ENCODE measurements at places on chromosomes 3 and 15. TPM values are rescaled to one million over a fixed set of nuclear protein-coding genes. Genes with fewer than 3 reads are reported as not detected.

Gene GPR62
- 0.09 TPM for total RNA-seq

Gene LYZL4
- not detected for total RNA-seq

Gene CCDC54
- total RNA-seq, result not detected

DNA sequence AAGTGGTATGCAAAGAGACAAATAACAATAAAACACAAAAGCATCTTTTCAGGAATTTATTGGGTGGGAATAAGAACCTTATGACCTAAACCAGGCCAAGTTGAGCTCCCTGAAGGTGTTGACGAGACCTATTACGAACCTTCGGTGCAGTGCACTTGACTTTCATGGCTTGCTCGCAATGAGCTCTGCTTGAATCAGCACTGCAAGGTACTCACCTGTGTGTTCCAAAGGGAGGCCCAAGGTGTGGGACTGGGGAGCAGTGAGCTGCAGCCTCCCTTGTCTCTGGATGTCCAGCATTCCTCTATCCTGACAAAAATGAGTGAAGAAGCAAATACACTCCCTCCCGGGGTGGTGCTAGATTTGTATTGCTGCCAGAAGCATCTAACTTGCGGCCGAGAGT lies at the start of gene MDFIC2:
Gene MDFIC2 (minus strand): TSS at position 303 of the 400 bp plus-strand sequence. CDS start 665 bp downstream, outside the sequence.
- H3K27ac ChIP-seq, result no peak within 1 kb of the TSS
- no peaks in the 10 kb centered on the region for H3K27me3 ChIP-seq
- no peak for DNase-seq
- H3K36me3 ChIP-seq, result no peaks in the 10 kb centered on the region
- no peak within 1 kb of the TSS for H3K4me3 ChIP-seq

DNA sequence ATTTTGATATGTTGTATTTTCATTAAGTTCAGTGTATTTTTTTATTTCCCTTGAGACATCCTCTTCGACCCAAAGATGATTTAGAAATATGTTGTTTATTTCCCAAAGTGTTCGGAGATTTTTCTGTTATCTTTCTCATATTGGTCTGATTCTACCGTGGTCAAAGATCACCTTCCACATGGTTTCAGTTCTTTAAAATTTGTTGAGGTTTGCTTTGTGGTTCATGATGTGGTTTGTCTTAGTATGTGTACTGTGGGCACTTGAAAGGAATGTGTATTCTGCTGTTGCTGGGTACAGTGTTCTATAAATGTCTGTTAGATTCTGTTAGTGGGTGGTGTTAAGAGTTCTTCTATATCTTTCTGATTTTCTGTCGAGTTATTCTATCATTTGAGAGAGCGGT lies 103.4 kb upstream of the FHIT start:
- H3K27me3 ChIP-seq, result no peaks in the 10 kb centered on the region
- no peaks in the 10 kb centered on the region for H3K4me1 ChIP-seq
- no peak overlapping the region for H3K4me3 ChIP-seq

GRCh38 chr3:36317915-36318314 lies 62.4 kb upstream of the STAC start:
- DNase-seq, result no peak
- no peak overlapping the region for H3K4me3 ChIP-seq
- H3K36me3 ChIP-seq, result no peaks in the 10 kb centered on the region
- no peak overlapping the region for H3K27ac ChIP-seq
- H3K27me3 ChIP-seq, result no peaks in the 10 kb centered on the region
- no peaks in the 10 kb centered on the region for H3K4me1 ChIP-seq

DNA sequence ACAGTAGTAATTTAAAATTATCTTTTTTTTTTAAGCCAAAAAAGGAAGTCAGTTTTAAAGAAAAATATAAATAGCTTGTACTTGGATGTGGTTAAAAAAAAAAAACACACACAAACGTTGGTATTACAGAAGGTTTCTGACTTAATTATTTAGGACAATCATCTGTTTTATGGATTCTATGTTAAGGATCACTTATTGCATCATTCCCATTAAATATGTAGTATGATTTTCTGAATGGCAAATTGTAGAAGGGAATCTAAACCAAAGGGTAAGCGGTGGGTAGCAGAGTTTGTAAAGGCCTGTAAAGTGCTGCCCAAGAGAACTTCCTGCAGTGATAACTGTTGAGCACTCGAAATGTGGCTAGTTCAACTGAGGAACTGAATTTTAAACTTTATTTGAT lies 8.0 kb downstream of the SENP2 start:
- H3K36me3 ChIP-seq, result peaks cover 3% of the 10 kb centered on the region
- no peak for DNase-seq
- no peaks in the 10 kb centered on the region for H3K4me1 ChIP-seq
- no peak overlapping the region for H3K4me3 ChIP-seq

- no peaks in the 10 kb centered on the region for H3K4me1 ChIP-seq
- no peaks in the 10 kb centered on the region for H3K27me3 ChIP-seq
- H3K4me3 ChIP-seq, result no peak overlapping the region
- DNase-seq, result no peak
- H3K36me3 ChIP-seq, result no peaks in the 10 kb centered on the region
Measured at GRCh38 chr3:13069495-13069894, 3.7 kb downstream of the IQSEC1 start.

DNA sequence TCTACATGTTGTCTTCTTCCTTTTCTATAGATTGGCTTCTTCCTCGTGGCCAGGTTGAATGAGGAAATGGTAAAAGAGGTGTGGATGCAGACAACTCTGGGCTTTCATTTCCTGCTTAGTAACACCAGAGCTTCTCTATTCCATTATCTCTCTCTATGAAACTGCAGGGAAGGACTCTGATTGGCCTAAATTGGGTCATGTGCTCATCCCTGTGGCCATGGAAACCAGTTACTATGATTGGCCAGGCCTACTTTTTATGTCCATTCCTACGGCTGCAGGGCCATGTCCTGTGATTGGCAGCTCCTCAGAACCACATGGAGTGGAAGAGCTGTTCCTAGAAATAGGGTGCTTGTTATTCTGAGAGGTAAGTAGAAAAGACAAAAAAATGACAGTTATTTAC lies 486.9 kb upstream of the ADAMTS9 start:
- no peak for DNase-seq
- no peaks in the 10 kb centered on the region for H3K36me3 ChIP-seq
- peak overlapping the region; percentile 11 for H3K27ac ChIP-seq
- no peaks in the 10 kb centered on the region for H3K27me3 ChIP-seq

GRCh38 chr3:138459619-138460535 lies 25.5 kb downstream of the ESYT3 start:
- no peak overlapping the region for H3K4me3 ChIP-seq
- H3K27ac ChIP-seq, result no peak overlapping the region
- H3K4me1 ChIP-seq, result no peaks in the 10 kb centered on the region
- no peaks in the 10 kb centered on the region for H3K27me3 ChIP-seq

DNA sequence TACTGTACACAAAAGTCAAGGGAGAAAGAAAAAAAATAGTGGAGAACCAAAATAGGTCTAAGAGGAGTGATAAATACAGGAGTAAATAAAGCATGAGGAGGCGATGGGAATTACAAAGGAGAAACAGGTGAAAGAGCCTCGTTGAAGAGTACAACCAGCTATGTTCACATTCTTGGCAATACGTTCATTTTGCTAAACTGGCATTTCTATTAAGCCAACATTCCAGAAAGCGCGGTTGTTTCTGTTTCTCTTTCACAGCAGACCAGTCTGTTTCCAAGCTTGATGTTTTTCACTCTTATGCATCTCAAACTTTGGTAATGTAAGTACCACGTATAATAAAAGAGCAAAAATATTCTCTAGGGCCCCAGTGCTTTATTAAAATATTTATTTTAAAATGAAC lies 74.5 kb downstream of the NSUN3 start:
- H3K27ac ChIP-seq, result no peak overlapping the region
- H3K27me3 ChIP-seq, result no peaks in the 10 kb centered on the region
- H3K36me3 ChIP-seq, result no peaks in the 10 kb centered on the region
- DNase-seq, result no peak
- no peaks in the 10 kb centered on the region for H3K4me1 ChIP-seq

DNA sequence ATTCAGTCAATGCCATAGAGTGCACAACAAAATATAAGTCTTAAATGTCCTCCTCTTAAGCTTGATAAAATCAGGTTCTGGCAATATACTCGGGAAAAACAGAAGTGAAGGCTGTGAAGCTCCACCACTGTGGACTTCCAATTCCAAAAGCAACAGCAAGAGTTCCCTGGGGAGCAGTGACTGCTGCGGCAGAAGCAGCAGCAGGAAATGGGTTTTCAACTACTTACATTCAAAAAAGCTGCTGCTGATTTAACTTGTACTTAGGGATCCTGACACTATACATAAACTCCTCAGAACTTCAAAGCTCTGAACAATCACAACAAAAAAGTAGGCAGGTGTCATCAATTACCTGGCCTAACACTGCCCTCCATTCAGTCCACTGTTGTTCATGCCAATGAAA lies 4.7 kb downstream of the CEP152 start:
- H3K4me1 ChIP-seq, result no peaks in the 10 kb centered on the region
- H3K4me3 ChIP-seq, result no peak overlapping the region
- no peak for DNase-seq
- no peaks in the 10 kb centered on the region for H3K27me3 ChIP-seq
- no peak overlapping the region for H3K27ac ChIP-seq

DNA sequence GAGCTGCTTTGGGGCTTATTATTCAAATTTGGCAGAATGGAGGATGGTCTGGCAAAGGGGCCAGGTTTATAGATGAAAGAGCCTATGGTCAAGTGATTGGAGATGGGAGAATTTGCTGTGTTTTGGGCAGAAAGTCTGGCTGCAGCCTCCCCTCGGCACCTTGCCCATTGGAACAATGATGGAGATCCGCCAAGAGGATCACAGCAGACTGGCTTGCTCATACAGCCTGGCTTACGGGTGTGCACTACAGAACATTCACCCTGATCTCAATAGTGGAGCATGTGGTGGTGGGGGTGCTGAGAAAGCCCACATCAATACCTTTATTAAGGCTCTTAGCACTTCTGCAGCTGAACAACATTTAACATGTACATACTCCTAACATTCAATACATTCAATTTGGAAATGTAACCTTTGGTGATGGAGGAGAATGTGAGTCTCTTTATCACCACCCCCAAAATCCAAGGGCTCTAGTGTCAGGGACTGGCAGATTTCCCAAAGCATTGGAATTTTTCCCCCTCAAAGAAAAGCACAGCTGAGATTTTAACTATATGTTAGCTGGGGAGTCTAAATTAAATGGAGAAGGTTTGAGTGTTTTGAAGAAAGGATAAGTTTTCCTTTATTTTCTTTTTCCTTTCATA lies 118.4 kb upstream of the TMC3 start:
- peaks cover 11% of the 10 kb centered on the region for H3K27me3 ChIP-seq
- H3K36me3 ChIP-seq, result no peaks in the 10 kb centered on the region
- peaks cover 8% of the 10 kb centered on the region for H3K4me1 ChIP-seq
- no peak for DNase-seq
- no peak overlapping the region for H3K4me3 ChIP-seq

GRCh38 chr3:158700559-158700958 lies 28.1 kb upstream of the LXN start:
- H3K27ac ChIP-seq, result no peak overlapping the region
- no peaks in the 10 kb centered on the region for H3K27me3 ChIP-seq
- peaks cover 19% of the 10 kb centered on the region for H3K36me3 ChIP-seq
- no peaks in the 10 kb centered on the region for H3K4me1 ChIP-seq
- no peak for DNase-seq
- no peak overlapping the region for H3K4me3 ChIP-seq

DNA sequence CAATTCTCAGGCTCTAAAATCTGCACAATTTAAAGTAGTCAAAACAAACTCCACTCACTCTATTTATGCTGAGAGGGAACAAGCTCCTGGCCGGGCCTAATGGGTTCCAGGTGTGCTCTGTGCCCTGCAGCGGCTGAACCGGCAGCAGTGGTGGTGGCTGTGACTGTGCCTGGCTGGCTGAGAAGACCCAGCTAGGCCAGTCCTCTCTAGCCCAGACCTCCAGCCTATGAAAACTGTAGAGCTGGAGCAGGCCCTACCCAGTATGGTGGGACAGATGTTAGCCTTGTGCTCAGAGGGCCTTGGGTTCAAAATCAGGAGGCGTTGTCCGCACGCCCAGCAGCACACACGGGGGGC lies 37.0 kb downstream of the EPHB3 start:
- H3K4me3 ChIP-seq, result no peak overlapping the region
- no peak overlapping the region for H3K27ac ChIP-seq

- peaks cover 21% of the 10 kb centered on the region for H3K4me1 ChIP-seq
- DNase-seq, result no peak
Measured at GRCh38 chr15:41554915-41555314, 4.1 kb upstream of the TYRO3 start.

- no peak for DNase-seq
- no peaks in the 10 kb centered on the region for H3K27me3 ChIP-seq
- peaks cover 14% of the 10 kb centered on the region for H3K4me1 ChIP-seq
- H3K27ac ChIP-seq, result no peak overlapping the region
- H3K4me3 ChIP-seq, result no peak overlapping the region
Measured at GRCh38 chr3:61662861-61663260, 101.5 kb downstream of the PTPRG start.

GRCh38 chr15:69595009-69595791 lies 142.6 kb downstream of the RPLP1 start:
- H3K27me3 ChIP-seq, result peaks cover 73% of the 10 kb centered on the region
- H3K36me3 ChIP-seq, result no peaks in the 10 kb centered on the region
- no peak for DNase-seq
- peak overlapping the region; percentile 46 for H3K27ac ChIP-seq
- H3K4me3 ChIP-seq, result no peak overlapping the region
- peaks cover 22% of the 10 kb centered on the region for H3K4me1 ChIP-seq

- H3K36me3 ChIP-seq, result no peaks in the 10 kb centered on the region
- no peaks in the 10 kb centered on the region for H3K27me3 ChIP-seq
Measured at GRCh38 chr3:123013876-123014275, 13.7 kb downstream of the SEMA5B start.

- H3K36me3 ChIP-seq, result no peaks in the 10 kb centered on the region
- H3K27ac ChIP-seq, result no peak overlapping the region
Measured at GRCh38 chr15:88484682-88485331, 17.3 kb downstream of the MRPS11 start.

DNA sequence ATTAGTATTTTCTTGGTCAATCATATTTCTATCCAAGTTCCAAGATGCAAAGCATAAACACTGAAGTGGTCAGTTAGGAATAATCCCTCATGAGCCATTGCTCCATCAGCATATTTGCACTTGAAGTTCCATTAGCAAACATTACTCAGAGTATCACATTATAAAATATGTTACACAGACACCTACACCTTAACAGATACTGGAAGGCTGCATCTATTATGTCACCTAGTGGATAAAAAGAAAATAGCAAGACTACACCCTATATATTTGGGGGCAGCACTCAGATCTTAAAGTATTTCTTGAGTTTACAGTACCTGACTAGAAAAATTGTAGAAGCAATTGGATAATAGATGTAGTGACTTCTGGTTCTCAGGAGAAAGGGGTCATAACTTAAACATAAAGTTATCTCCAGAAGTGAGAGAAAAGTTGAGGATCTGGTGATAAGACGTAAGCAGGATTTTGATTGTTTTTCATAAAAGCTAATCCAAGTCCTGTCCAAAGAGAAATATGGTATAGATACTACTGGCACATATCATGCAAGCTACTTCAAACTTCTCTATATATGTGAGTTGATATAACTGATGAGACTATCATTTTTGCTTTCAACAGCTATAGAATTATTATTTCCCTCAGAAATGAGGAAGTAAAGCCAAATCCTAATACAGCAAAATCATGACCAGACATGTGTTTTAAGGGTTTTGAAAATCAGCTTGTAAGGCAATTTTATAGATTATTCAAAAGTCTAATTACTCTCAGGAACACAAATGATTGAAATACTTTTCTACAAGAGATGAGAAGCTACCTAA lies 422.2 kb downstream of the GBE1 start:
- H3K36me3 ChIP-seq, result no peaks in the 10 kb centered on the region
- no peak overlapping the region for H3K4me3 ChIP-seq
- H3K4me1 ChIP-seq, result no peaks in the 10 kb centered on the region
- H3K27ac ChIP-seq, result no peak overlapping the region

Measured in esophagus squamous epithelium (tissue), 5 donors.